Activated T-helper 9 cell treated with anti-CD3 and anti-CD28 coated beads, Interleukin-2, amount 50 U/mL, for 16 hours (primary cell): ENCODE measurements at places on chromosomes 4 and X.

DNA sequence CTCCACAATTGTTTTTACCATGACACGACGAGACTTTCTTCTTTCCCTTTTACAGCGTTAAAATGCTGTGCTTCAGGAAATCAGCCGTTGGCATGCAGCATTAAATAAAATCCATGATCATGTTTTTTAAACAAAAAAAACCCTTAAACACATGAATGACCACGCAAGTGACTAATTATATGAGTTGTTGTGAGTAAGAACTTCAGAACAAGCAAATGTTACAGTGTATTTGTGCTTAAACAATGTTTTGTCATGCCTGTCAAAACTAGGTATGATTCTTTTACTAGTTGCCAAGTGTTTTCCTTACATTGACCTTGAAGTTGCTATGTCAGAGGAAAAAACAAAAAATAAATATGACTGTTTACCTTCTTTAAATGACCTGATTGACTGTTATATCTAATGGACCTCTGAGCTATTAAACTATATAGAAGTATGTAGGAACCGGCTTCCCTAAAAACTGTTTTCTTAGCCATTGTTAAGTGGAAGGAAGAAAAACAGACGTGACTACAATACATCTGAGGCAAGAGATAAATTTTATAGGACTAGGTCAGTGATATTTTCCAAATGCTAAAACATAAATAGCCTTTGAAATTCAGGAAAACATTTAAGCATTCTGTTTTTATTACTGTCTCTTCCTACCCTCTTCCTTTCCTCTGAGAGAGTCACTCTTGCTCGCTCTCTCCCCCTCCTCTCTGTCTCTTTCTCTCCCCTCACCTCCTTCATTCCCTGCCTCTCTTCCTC lies 197.1 kb downstream of the PALLD start:
- no peak for DNase-seq

- no peak for DNase-seq
Observed at GRCh38 chr4:119068529-119068962, 67.1 kb upstream of the MYOZ2 start.

DNA sequence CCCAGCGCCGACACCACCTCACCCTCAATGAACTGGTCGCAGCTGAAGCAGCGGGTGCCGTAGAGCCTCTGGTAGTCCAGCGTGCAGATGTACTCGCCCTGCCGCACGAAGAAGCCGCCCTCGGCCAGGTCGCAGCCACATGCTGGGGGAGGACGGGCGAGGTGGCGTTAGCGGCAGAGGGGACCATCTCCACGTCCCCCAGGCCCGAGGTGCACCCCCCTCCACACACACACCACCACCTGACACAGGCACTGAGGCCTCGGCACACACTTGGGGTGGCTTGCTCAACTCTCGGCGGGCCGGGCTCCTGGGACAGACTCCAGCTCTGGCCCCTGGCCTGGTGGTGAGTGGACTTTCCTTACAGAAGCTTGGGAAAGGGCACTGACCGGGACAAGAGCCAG lies 61.5 kb downstream of the ABLIM2 start:
- DNase-seq, result no peak

DNA sequence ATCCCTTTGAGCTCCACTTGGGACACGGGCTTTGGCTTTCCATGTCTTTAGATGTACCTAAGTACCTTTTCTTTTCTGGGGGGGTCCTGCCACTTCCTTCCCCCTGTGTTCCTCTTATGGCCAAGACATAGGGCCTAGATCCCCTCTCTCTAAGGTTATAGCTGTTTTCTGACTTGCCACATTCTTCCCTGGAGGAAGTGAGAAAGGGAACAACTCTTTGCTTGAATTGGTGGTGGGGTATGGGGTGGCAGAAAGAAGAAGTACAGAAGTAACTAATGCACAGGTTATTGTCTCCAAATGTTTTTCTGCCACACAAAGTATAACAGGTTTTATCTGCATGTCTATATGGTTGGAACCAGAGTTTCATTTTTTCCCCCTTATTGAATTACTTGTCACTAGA lies 29.7 kb upstream of the DIPK2B start:
- no peak for DNase-seq

DNA sequence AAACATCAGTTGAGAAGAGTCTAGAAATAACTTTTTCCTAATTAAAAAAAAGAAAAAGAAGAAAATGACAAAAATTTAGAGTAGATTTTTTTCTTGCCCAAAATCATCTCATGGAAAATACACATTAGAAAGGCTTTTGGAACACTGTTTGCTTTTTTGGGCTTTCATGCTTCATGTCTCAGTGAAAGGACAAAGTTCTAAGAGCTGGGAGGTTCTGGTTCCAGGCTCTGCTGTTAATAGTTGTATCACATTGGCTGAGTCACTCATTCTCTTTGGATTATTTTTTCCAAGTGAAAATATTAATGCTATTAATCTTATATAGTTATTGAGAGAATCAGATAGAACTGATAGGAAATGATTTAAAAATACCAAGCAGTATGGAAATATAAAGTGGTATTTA lies 32.9 kb upstream of the ETNPPL start:
- DNase-seq, result no peak

DNA sequence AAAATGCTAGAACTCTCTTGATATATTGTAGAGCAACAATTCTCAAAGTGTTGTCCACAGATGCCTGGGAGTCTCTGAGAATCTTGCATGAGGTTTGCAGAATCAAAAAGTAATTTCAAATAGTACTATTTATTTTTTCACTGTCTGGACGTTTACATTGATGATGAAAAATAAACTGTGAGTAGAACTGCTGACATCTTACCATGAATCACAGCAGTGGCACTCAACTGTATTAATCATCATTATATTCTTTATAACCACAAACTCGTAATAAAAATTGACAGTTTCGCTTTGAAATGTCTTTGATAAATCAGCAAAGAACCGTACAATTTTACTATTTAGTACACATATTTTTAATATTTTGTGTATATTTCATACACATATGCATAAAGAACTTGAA lies 94.5 kb downstream of the NAF1 start:
- DNase-seq, result no peak

- DNase-seq, result no peak
Observed at GRCh38 chr4:99447079-99447478, 11.9 kb upstream of the ADH7 start.

- no peak for DNase-seq
Observed at GRCh38 chrX:96721354-96721753, 36.7 kb downstream of the DIAPH2 start.

DNA sequence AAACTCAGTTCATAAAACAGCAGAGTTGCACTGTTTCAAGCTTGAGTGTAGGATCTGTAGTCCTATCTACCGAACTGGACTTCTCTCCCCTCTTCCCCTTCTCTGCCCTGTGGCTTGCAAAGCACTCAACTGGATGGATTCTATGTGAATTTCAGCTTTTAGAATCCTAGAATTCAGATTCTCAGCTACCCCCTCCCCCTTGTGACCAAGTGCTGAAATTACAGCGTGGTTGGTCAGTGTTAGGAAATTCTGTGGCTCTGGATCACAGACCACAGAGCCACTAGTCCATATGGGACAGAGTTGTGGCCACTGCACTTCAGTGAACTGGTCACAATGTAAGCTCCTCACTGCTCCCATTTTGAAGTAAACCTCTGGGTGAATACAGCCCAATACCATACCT lies 64.6 kb upstream of the TRPC5 start:
- no peak for DNase-seq

DNA sequence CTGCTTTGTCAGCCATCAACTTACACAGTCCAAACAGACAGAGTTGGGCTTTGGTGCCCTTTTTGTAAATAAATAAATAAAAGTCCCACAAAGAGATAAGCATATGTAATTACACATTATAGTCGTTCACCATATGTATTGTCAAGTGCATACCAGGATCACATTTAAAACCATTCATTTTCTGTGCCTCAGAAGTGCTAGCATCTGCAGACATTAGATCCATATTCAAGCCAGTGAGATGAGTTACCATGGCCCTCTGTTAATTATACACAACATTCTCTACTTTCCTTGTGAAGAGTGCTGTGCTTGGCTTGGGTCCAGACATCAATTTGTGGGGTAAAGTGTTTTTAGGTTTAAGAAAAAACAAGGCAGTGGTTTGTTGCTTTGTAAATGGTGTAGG lies 76.8 kb downstream of the ENOX2 start:
- DNase-seq, result no peak

DNA sequence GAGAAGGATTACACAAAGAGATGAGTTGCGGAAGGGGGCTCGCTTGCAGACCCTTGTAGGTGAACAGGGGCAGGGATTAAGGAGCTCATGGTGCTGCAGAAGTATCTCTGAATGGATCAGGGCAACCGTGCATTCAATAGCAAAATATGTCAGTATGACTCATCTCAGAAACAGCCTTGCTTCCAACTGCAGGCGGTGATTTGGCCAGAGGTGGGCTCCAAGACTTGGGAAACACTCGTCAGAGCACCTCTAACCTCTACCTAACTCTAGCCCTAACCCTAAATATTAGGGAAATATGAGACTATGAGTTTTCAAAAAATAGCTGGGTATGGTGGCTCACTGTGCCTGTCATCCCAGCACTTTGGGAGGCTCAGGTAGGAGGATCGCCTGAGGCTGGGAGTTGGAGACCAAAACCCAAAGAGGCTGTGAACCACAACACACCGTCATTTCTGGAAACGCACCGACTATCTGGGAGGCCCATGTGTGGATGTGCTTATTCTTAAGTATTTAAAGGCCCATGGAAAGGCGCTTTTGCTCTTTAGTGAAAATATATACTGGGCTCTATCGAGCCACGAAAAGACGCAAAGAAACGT lies 102.6 kb downstream of the DHRSX start:
- DNase-seq, result no peak

- DNase-seq, result no peak
Observed at GRCh38 chr4:8507196-8507570, 66.6 kb downstream of the TRMT44 start.

DNA sequence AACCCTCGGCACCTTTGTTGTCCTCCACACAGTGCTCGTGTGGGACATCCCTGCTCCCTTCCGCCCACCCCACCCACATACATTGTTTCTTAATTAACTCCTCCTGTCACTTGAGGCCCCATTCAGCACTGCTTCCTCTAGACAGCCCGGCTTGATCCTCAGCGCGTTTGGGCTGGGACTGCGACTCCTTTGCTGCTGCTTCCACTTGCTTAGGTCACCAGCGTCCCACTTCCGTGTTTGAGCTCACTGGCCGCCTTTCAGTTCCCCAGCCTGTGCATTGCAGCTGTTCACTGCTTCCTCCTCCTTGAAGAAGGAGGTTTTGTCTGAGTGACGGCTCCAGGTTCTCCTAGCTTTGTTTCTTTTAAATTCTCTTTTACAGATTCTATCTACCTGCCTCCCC lies 16.1 kb downstream of the RNF4 start:
- peak; percentile 27 for DNase-seq

- no peak for DNase-seq
Observed at GRCh38 chr4:37765741-37766140, 60.7 kb upstream of the PGM2 start.

GRCh38 chrX:154751203-154751668 lies 359 bp upstream of the GAB3 start:
- no peak for DNase-seq

GRCh38 chr4:25161593-25161950 lies 1.3 kb upstream of the SEPSECS start:
- no peak for DNase-seq

- DNase-seq, result no peak
Observed at GRCh38 chr4:25484243-25484721, 107.2 kb downstream of the ANAPC4 start.

- DNase-seq, result no peak
Observed at GRCh38 chr4:181968371-181968770, 274.8 kb upstream of the TENM3 start.

DNA sequence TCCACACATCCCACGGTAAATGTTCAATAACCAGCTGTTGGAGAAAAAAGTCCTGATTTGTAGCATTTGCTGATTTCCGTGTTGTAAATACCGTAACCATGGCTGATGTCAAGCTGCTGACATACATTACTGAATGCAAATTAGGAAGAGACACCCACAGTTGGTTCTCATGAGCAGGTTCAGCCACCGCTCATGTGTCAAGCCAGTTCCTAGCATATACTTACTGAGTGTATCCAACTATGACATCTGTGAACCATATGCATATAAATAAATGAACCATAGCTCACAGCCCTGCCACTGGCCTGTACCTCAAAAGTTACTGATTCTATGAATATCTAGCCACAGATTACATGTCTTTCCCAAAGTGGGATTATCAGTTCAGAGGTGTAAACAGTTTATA lies 29.5 kb downstream of the FHDC1 start:
- no peak for DNase-seq

DNA sequence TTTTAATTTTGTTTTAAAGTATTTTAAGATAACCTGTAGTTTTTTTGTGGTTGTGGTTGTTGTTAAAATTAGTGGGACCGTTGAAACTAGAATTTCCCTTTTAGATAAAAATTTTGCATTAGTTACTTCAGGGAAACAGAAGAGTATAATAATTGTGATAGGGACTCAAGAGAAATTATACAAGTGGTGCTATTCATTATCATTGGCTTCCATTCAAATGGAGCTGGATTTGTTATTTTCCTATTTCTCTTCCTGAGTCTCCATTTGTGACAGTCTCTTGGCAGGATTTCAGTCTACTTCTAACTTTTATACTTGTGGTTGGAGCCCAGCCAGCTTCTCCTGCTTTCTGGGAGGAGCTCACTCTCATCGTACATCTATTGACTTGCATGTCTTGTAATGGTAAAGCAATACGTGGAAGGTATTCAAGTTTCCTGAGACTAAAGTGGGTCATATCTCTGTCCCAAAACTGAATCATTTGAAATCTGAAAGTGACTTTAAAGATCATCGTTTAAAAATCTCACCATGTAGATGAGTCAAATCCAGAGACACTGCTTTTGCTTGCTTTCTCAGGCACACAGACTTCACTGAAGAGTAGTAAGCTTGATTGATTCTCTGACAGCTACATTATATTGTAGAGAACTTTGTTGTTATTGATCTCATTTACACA lies 155.8 kb downstream of the RPA4 start:
- no peak for DNase-seq

DNA sequence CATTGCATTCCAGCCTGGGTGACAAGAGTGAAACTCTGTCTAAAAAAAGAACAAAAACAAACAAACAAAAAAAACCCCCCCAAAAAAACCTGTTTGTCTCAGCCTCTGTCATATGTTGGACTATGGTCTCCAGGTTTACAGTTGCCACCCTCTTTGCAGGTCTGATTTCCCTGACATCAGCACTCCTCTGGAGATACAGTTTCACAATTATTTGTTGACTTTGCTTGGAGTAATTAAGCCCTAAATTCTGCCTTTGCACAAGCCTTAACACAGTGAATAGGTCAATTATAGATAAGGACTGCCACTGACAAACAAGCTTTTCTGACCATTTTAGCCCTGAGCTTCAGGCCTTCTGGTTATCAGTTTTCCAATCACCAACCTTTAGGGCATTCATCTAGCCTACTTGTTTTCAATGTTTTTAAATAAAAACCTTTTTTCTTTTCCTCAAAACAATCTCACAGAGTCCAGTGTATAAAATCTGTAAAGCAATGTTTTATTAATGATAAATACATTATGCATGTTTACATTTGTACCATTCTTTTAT lies 20.4 kb upstream of the MAPK10 start:
- DNase-seq, result no peak

GRCh38 chr4:81574991-81575390 lies 103.3 kb upstream of the RASGEF1B start:
- DNase-seq, result no peak
